ENCODE measurements at places on chromosomes 2 and 18.

DNA sequence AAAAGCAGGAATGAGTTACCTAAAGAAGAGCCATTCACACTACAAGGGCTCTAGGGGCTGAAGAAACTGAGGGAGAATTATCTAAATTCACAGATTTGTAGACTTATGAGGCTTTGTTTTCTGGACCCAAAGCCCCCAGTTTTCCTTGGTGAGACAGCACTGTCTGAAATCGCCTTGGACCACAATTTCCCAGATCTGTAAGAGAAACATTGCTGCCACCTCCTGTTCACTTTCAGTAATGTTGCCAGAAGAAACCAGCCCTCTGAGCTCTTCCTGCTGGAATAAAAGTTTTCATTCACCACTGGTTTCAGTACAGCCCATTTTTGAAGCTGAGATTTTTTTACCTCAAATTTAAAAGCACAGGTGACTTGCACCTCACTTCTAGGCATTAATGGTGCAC lies 169.2 kb downstream of the CDH20 start:
- DNase-seq: peak; percentile 17

- DNase-seq: no peak
These were observed 25.7 kb downstream of the TMEM177 start for GRCh38 chr2:119704670-119705120.

- DNase-seq: no peak
These were observed 172.7 kb downstream of the SOCS6 start for GRCh38 chr18:70461323-70462077.

- peak; percentile 19 for DNase-seq
These were observed 252.6 kb downstream of the RND3 start for GRCh38 chr2:150234787-150235446.

DNA sequence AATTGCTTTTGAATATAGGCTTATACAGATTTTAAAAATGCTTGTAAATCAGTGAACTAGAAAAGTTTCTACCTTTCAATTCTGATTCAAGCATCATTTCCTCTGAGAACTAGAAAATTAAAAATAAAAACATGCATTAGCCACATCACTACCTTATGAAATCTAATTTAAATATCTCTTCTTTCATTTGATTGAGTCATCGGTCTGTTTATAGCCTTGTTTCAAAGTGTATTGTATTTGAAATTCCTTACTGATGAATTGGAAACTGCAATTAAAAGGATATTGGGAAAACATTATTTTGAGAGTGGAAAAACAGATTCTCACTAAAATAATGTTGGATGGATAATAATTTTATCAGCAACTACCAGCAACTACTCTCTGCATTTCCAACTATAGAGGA lies 717.7 kb upstream of the FAM98A start:
- DNase-seq: no peak

DNA sequence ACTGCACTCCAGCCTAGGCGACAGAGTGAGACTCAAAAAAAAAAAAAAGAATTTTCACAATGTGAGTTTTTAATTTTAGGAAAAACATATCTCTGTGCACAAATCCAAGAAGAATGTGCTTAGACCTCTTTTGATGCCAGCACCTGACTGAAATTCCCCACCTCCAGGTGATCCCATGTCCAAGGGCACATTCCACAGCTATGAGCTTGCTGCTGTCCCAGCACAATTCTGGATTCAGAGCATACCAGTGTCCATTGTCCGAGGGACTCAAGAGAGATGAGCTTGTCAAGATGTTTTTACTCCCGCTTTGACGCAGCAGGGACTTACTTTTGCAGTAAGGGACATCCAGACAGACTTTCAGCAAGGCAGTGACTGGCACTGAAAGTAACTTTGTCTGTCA lies 489.1 kb upstream of the ACVR2A start:
- DNase-seq: no peak

- peak; percentile 48 for DNase-seq
These were observed at the start of gene SNTG2 for GRCh38 chr2:950080-950966. TSS of gene SNTG2 (plus strand) at chr2:950849. CDS start at chr2:950997, 148 bp downstream.

Measured in transverse colon (tissue), 4 donors.